Lung microvascular endothelial cell (primary cell): ENCODE measurements at places on chromosomes 2 and 18. TPM values are rescaled to one million over a fixed set of nuclear protein-coding genes. Genes with fewer than 3 reads are reported as not detected.

Gene MROH2A
- total RNA-seq = not detected in 2 replicates

Gene IL1RL2
- total RNA-seq = 0.20 and 0.22 TPM in 2 replicates

Gene SRD5A2
- not detected in 2 replicates for total RNA-seq

Gene TMEM178A
- total RNA-seq = 0.22 TPM in 1 of 2 replicates, not detected in the other

Gene ALLC
- not detected in 2 replicates for total RNA-seq

Gene REG1B
- not detected in 2 replicates for total RNA-seq

Gene TMEM198
- not detected in 2 replicates for total RNA-seq

Gene GDF7
- total RNA-seq = 2.8 and 19.6 TPM in 2 replicates

Gene E2F6
- total RNA-seq = 7.4 and 10.9 TPM in 2 replicates

Gene CCDC178
- not detected in 2 replicates for total RNA-seq

Gene MAB21L4
- total RNA-seq = not detected in 2 replicates

Gene XDH
- not detected in 2 replicates for total RNA-seq

Gene CFAP53
- 0.20 and 0.22 TPM in 2 replicates for total RNA-seq
